Stimulated activated CD8-positive, alpha-beta memory T cell treated with anti-CD3 and anti-CD28 coated beads, Interleukin-4, amount 100 ng/mL, for 1 hour (primary cell): ENCODE measurements at places on chromosomes 11 and 22.

- no peak for DNase-seq
These were observed 6.7 kb upstream of the GRIA4 start for GRCh38 chr11:105603156-105603555.

- no peak for DNase-seq
These were observed 52.2 kb upstream of the B3GAT1 start for GRCh38 chr11:134464196-134464595.

GRCh38 chr11:73386546-73386945 lies 10.3 kb downstream of the RELT start:
- DNase-seq, result no peak

GRCh38 chr11:123504401-123504800 lies 74.3 kb downstream of the GRAMD1B start:
- DNase-seq, result no peak

DNA sequence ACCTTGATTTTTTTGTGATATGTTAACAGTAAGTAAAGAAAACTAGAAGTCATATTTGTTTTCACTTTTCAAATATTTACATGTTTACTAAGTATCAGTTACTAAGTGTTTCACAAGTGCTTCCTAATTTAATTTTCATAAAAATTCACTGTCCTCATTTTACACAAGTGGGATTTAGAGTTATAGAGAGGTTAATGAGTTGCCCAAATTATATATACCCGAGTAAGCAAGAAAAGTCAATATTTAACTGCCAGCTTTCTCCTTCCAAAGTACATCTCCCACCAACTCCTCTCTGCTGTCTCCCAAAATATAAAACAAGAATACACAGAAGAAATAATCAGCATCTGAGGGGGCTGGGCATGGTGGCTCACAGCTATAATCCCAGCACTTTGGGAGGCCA lies 896.7 kb upstream of the ANO3 start:
- DNase-seq, result no peak

- DNase-seq, result no peak
These were observed 46.8 kb downstream of the TBX1 start for GRCh38 chr22:19807161-19807913.

GRCh38 chr11:125258291-125259032 lies 93.9 kb downstream of the PKNOX2 start:
- no peak for DNase-seq

DNA sequence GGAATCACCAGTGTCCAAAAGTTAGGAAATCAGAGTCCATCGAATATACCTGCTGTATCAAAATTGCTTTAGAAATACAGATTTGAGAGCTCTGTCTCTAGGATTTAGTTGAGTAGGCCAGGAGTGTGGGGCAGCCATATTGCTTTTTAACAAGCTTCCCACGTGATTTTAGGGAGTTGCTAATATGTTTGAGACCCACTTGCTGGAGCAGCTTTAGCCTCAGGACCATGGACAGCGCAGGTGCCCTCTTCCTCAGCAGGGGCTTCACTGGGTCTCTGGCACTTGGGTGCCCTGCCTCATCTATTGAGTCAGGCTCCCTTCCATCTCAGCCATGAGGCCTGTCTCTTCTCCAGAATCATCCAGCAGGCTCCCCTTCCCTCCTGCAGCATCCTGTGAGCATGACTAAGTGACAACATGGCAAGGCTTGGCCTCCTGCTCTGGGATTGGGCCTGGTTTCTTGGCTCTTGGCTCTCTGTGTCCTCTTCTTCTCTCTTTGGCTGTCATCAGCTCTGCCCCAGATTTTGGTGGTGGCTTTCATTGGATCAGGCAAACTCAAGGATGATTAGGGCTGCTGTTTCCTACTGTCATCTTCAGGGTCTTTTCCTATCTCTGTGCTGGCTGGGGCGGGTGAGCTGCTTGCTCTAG lies 70.0 kb downstream of the SGSM1 start:
- DNase-seq, result no peak

DNA sequence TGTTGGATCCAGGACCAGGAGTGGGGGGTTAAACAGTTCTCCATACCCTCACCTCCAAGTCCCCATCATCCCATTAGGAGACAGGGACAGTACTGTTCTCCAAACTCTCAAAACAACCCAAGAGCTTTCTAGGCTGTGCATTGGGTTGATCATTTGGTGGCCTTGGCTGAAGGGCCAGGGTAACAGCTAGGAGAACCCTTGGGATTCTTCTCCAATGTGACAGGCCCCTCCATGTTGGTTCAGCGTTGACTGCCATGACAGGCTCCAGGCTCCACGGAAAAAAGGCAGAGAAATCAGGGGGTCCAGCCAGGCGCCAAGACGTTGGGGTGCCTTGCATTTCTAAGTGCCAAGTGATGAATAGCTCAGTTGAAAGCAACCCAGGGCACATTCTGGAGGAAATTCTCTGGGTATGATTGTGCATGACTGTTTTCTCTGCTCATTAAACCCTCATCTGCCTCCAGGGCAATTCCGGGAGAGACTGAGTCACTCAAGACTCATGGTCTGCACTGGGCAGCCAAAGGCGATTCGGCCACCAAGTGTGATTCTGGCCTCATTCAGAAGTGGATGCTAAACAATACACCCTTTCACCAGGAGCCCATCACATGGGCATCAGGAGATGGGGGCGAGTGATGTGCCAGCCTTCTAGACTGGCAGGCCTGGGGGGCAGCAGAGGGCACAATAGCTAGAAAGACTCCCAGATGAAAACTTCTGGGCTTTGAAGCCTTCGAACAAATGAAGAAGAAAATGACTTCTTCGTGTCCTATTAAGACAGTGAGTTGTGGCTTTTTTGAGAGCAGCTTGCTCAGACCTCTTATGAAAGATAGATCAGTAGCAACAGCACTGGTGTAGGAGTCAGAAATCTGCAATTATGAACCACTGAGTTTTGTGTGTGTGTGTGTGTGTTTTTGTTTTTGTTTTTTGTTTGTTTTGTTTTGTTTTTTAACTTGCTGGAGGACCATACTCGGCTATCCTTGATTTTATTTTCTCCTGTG lies 27.7 kb downstream of the CD44 start:
- no peak for DNase-seq

- no peak for DNase-seq
These were observed 9.3 kb downstream of the TNKS1BP1 start for GRCh38 chr11:57315491-57315890.
